ENCODE measurements at places on chromosomes 6 and 20.

DNA sequence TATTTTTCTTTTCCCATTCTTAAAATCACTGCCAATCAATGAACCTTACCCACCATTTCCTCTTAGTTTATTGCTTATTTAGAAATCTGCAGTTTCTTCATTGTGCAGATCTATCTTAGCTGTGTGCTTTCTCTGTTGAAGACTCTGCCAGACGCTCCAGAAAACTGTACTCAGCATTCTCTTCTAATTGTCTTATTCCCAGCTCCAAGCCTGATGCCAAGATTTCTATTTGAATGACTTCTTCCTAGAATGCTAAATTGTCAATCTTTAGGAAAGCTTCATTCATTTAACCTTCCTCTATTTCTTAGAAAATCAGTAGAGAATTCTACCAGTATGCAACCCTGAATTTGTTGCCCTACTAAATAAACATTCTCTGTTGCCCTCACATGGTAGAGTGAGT lies 308.9 kb downstream of the KHDRBS2 start:
- peak; percentile 1 for DNase-seq

- DNase-seq = no peak
These were observed 44.9 kb upstream of the TMEM170B start for GRCh38 chr6:11492464-11493290.

- no peak for DNase-seq
These were observed 51.9 kb downstream of the STXBP5 start for GRCh38 chr6:147255948-147256674.

- DNase-seq = no peak
These were observed 58.0 kb downstream of the SULF2 start for GRCh38 chr20:47727170-47727880.

GRCh38 chr20:32397567-32398084 lies 39.5 kb downstream of the ASXL1 start:
- no peak for DNase-seq

All from muscle of back (tissue), 13 donors.